Uterus (tissue), 4 donors: ENCODE measurements at places on chromosomes 3 and 15. TPM values are rescaled to one million over a fixed set of nuclear protein-coding genes. Genes with fewer than 3 reads are reported as not detected.

TRAT1 gene
- total RNA-seq, result not detected

GHSR gene
- not detected for total RNA-seq

GRCh38 chr3:184037816-184038215 lies 6.3 kb downstream of the HTR3D start:
- no peak for DNase-seq

GRCh38 chr15:20642054-20642767 lies 100.6 kb upstream of the GOLGA6L6 start:
- DNase-seq, result no peak
